Endothelial cell (in vitro differentiated cells): ENCODE measurements at places on chromosomes 7 and 10.

- DNase-seq: no peak
These were observed 53.6 kb upstream of the DYNC1I1 start for GRCh38 chr7:95718577-95719410.

DNA sequence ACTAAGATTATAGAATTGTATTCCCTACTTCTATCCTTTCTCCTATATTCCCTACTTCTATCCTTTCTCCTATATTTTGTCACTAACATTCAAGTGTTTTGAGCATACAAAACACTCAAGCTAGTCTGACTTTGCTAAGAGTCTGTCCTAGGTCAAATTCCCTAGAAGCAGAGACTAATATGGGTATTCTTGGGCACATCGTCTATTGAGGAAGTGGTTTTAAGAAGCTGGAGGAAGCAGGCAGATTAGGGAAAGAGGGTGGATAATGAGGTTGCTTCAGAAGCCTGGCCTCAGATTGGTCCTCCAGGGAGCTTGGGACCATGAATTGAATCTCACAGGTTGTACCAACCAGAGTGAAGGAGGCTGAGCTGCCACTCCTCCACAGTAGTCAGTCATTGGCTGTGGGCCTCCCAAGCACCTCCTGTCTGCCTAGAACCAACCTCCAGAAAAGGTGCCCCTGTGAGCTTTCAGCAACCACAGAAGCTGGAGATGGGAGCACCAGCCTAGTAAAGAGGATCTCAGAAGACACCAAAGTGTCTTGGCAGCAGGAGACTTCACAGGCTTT lies 295.9 kb upstream of the PHF14 start:
- no peak for DNase-seq

- peak; percentile 10 for DNase-seq
These were observed 1.2 kb downstream of the CFAP69 start for GRCh38 chr7:90246171-90246570.

DNA sequence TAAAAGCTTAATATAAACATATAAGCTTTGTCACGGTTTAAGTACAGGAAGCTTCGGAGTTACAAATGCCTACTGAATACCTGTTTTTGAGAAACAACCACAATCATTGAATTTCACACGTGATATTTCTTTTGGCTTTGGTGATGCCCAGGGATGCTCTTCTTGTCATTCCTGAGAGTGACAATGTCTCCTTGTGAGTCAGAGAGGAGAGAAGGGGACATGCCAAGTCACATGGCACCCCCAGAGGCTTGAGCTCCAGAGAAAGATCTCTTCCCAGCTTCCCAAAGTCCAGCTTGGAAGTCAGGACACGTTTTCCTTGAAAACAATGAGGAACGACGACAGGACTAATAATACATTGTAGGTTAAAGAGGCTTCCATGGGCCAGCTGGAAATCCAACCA lies 242.4 kb downstream of the ARHGAP21 start:
- DNase-seq: no peak

- DNase-seq: no peak
These were observed 5.3 kb upstream of the PILRA start for GRCh38 chr7:100367676-100368613.

- peak; percentile 100 for DNase-seq
These were observed 342 bp upstream of the KLF6 start for GRCh38 chr10:3785251-3785850.

DNA sequence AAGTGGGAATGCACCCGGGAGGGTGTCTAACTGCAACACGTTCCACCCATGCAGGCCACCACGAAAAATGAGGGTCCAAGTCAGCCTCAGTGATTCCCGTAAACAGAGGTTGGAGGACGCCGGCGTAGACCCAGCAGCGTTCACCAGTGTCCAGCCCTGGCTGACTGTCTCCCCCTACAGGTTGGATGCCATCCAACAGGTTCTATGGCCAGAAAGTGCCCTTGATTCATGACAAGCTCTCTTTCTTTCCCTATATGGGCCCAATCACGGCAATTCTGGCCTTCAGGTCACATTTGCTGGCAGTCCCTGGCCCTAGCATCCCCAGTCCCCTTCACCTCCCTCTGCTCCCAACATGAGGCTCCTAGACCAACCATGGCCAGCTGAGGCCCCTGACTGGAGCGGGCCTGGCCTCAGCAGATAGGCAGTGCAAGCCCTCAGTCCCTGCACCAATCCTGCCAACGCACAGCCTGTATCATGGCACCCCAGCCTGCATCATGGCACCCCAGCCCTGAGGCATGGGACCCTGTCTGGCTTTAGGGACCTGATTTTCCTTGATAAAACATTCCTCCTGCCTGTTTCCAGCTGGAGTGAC lies 227.4 kb downstream of the GRID1 start:
- DNase-seq: peak; percentile 61

- no peak for DNase-seq
These were observed 115.0 kb downstream of the EGFR start for GRCh38 chr7:55133630-55134358.

DNA sequence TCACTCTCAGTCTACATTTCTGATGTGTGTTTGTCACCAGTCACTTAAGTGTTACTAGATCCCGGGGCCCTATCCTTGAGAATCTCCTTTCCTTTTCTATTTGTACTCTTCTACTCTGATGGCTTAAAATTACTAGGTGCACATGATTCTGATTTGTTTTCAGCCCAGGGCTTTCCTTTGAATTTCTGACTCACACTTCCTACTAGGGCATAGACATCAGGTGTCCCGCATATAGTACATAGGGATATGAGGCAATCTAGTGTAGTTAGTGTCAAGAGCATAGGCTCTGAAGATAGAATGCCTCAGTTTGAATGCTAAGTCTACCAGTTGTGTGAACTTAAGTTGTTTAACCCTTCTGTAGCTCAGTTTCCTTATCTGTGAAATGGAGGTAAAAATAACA lies 49.4 kb upstream of the LRRN3 start:
- DNase-seq: no peak

DNA sequence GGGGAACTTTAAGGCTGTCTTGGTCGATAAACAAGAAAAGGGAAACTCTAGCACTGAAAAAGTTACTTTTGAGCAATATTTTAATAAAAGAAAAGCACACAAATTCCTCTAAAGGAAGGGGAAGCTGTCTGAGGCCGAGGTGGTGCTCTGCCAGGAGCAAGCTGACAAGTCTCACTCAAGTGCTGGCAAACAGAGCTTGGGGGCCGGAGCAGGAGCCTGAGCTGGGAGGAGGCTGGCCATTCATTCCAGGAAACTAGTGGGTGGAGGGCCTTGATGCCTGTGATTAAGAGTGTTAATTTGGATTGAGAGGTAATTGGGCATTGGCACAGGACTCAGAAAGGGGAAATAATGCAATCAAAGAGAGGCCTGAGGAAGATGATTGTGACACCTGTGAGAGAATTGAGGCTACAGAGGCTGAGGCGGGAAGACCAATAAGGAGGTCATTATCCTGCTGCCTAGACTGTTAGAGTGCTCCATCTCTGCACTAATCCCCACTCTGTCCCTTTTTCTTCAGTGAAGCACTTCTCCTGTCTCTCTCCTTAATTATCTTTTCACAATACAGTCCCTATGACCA lies 154.9 kb upstream of the COL1A2 start:
- no peak for DNase-seq

DNA sequence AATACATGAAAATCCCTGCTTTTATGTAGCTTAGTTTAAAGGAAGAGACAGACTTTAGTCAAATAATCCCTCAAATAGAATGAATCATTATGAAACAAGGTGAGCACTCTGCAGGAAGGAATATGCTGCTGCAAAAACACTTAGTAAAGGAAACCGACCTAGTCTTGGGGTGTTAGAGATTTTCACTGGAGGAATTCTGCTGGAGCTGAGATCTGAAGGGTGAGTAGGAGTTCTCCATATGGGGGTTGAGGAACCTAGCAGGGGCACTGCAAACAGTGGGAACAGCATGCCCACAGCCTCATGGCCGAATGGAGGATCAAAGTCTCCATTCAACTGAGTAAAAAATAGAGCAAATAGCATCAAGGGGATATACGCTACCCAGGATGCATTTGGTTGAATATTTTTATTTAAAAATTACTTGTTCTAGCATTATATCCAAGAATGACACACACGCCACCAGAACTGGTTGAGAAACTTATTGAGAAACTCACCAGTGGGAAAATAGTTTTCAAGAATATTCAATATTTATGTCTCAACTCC lies 3.5 kb downstream of the ITIH2 start:
- no peak for DNase-seq

DNA sequence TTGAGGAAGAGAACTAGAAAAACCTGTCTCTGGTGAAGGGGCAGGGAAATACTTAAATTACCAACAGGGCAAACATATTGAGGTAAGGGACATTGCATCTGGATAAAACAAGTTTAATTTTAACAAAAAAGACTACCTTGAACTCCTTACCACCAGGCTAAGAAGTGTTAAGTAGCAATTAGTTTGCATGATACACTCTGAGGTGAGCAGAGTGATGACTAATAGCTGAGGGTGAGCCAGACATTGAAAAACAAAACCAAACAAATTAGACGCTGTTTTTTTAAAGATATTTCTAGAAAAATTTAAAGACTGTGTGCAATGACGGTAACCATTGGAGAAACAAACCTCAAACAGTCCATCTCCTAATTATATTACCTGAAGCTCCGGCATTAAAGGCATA lies 105.9 kb downstream of the ANKRD7 start:
- DNase-seq: no peak

GRCh38 chr7:147079083-147079482 lies 962.5 kb downstream of the CNTNAP2 start:
- no peak for DNase-seq

- DNase-seq: no peak
These were observed 9.4 kb upstream of the CTTNBP2 start for GRCh38 chr7:117882594-117882993.

GRCh38 chr7:68020102-68020501 lies 1023.5 kb downstream of the TYW1 start:
- no peak for DNase-seq

GRCh38 chr7:23284871-23285270 lies 14.3 kb upstream of the MALSU1 start:
- DNase-seq: no peak

- no peak for DNase-seq
These were observed 64.4 kb upstream of the PLPP4 start for GRCh38 chr10:120392671-120393079.

DNA sequence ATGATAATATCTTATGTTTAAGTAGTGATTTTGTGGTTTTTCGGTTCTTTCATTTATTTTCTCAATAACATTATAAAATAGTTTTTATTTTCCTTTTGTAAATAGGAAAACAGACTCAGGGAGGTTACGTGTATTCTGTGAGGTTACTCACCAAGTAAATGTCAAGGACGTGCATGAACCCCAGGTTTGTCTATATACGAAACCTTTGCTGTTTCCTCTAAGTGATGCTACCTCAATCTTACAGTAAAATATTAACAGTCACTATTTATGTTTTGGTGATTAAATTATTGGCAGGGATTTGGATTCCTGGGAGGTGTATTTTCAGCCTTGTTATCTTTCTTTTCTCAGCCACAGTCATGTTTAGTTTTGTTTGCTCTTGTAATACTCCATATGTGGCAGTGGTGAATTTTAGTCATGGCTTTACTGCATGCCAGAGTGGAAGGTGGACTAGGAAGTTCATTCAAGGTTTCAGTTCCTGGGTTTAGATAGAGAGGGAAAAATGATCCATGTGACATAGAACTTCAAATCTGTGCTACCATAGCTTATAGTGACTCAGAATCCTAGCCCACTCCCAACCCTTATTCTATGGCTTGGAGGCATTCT lies 139.9 kb downstream of the ARL4A start:
- DNase-seq: no peak

DNA sequence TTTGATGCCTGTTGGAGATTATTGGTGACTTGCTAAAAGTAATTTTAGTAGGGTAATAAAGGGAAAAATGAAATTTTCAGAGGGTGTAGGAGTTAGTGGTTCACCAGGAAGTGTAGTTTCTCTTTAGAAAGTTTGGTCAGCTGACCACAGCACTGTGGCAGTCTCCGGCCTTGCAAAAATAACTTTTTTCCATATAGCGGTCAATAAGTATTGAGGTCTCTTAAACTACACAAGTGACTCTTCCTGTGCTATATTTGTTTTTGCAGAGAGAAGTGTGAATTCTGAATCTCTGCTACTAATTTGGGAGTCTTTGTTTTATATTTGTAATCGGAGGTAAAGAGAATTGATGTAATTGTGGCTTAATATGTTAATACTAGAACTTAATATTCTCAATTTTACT lies 24.3 kb downstream of the PTPN12 start:
- DNase-seq: no peak

DNA sequence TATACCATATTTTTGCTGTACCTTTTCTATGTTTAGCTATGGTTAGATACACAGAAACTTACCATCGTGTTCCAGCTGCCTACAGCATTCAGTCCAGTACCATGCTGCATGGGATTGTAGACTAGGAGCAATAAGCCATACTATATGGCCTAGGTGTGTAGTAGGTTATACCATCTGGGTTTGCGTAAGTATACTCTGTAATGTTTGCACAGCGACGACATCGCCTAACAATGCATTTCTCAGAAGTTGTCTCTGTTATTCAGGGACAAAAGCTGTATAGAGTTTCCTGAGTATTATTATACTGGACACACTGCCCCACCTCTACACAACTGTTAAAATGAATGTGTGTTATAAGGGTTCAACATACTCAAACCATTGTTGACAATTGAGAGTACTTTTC lies 93.8 kb upstream of the MKI67 start:
- no peak for DNase-seq

DNA sequence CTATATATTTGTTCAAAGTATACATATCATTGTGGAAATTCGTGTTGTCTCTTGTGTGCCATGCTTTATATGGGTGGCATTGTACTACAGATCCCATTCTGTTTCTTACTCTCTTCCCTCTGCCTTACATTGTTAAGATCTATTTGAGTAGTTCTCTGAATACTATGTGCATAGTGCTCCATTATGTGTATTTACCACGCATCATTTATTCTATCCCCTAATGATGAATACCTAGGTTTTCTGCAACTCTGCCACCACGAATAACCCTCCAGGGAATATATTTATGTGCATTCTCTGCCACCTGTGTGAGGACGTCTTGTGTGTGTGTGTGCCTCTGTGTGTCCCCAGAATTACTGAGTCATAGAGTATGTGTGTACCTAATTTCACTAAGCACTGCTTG lies 431.2 kb upstream of the C7orf33 start:
- no peak for DNase-seq

DNA sequence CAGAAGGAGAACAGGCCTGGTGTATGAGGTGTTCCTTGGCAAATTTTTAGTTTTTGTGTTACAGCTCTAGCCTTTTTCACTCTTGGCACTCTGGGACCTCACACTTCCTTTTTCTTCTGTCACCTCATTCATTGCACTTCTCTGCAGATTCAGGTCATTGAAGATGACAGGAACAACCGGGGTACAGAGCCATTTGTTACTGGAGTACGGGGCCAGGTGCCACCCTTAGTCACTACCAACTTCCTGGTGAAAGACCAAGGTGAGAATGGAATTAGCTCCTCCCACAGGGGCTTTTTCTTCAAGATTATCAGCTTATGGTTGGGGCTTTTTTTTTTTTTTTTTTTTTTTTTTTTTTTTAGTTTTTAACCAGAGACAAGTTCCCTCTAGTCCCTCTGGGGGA lies 18.5 kb upstream of the CHCHD1 start:
- DNase-seq: no peak

- DNase-seq: no peak
These were observed 12.2 kb downstream of the KCNMA1 start for GRCh38 chr10:77625379-77625778.
